ENCODE measurements at places on chromosomes 7 and 10.
A peak's percentile ranks its signal among the peaks of the same experiment; 100 is the strongest.

- no peak for DNase-seq
Observed at GRCh38 chr10:89867964-89868363, 166.6 kb downstream of the KIF20B start.

- peak; percentile 10 for DNase-seq
Observed at GRCh38 chr7:139360948-139361307, 1.2 kb downstream of the LUC7L2 start.

DNA sequence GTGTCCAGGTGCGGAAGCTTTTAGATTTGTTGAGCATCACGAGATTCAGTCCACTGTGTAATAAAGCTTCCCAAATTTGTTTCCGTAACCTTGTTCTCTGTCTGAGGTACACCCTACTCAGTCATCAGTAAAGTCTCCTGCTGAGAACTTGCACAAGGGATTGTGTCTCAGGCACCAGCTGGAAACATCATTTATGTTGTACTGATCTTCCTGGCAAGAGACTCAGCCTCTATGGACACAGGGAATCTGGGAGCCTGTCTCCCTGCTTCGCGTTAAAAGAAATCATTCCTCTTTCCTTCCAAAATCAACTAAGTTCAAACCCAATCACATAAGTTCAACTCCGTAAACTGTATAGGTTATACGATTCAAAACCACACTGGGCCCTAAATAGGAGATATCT, 336.8 kb downstream of the GPR37 start:
- DNase-seq = no peak

GRCh38 chr10:28890121-28890950, 213.0 kb downstream of the BAMBI start:
- no peak for DNase-seq

- DNase-seq = no peak
Observed at GRCh38 chr10:98374217-98374985, 40.6 kb downstream of the PYROXD2 start.

DNA sequence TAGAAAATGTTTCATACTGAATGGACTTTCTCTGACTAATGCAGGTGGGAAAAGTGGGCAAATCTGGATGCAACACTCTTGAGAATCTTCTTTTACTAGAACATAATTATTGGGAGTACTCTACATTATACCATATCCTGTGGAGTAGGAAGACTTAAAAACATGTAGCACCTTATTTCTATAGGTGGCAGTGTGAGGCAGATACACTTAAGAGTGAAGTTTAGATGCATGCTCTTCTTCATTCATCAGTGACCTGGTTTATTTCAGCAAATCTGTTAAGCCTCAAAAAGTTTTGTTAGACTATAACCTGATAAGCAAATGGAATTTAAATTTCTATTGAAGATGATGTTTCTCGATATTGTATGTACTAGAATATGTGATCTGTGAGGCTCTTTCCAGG, 1087.1 kb upstream of the LRRN3 start:
- no peak for DNase-seq

- DNase-seq = no peak
Observed at GRCh38 chr7:94442639-94443038, 47.9 kb downstream of the COL1A2 start.

DNA sequence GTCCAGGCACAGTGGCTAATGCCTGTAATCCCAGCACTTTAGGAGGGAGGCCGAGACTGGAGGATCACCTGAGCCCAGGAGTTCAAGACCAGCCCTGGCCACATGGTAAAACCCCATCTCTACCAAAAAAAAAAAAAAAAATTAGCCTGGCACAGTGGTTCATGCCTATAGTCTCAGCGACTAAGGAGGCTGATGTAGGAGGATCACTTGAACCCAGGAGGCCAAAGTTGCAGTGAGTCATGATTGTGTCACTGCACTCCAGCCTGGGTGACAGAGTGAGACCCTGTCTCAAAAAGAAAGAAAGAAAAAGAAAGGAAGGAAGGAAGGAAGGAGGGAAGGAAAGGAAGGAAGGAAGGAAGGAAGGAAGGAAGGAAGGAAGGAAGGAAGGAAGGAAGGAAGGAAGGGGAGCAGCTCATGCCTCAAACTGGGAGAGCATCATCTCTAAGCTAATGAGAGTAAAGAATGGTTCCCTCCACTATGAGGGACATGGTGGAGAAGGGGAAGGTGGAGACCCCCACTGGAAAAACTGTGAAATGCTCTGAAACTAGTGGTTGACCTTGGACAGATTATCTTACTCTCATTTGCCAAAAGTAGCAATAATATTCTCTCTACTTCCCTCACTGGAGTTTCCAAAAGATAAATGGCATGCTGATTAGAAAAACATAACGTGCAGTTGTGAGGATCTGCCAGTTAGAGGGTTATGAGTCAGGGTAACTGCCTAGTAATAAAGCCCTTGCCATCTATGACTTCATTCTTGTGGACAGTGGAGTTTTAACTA, 16.8 kb downstream of the GIMAP5 start:
- DNase-seq = no peak

DNA sequence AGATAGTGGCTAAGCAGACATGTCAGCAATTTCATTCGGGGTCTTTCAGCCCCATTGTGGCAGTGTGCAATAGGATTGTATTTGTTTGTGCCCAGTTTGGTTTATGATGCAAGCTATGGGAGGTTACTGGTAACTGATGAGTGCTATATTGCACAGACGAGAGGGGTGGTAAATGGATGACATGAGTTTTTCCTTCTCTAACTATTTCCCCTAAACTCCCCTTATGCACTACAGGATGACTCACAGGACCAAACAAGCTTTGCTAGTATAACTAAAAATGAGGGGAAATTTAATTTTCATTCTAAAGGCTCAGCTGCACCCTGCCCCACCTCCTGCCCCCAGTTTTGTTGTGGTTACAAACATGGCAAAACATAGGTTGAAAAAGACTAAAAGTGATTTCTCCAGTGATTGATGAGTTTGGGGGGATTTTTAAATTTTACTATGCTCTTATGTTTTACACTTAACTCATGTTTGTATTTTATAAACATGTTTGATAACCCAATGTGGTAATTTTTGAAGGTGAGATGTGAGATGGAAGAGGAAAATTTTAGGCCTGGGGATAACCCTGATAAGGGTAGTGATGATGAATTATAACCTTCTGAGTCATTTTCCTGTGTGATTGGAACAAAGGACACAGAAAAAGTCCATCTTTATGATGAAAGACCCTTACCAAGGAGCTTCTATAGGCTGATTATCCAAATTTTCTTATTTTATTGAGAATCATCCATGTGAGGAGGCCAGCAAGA, 60.8 kb upstream of the NAMPT start:
- no peak for DNase-seq

DNA sequence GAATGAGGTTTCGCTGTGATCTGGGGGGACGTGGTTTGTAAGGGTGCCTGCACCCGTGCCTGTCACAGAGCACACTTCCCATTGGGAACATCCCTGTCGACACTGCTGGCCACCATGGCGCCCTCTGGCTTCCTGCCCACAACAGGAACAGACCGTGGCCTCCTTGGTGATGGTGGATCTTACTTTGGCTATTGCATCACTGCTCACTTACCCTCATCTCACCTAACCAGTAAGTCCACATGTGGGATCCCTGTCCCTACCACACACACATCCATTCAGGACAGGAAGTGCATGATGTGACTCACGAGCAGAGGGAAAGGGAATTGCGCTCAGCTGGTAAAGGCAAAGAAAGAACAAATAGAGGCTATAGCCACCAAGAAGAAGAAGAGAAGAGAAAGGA, 26.2 kb upstream of the SEC61G start:
- no peak for DNase-seq

DNA sequence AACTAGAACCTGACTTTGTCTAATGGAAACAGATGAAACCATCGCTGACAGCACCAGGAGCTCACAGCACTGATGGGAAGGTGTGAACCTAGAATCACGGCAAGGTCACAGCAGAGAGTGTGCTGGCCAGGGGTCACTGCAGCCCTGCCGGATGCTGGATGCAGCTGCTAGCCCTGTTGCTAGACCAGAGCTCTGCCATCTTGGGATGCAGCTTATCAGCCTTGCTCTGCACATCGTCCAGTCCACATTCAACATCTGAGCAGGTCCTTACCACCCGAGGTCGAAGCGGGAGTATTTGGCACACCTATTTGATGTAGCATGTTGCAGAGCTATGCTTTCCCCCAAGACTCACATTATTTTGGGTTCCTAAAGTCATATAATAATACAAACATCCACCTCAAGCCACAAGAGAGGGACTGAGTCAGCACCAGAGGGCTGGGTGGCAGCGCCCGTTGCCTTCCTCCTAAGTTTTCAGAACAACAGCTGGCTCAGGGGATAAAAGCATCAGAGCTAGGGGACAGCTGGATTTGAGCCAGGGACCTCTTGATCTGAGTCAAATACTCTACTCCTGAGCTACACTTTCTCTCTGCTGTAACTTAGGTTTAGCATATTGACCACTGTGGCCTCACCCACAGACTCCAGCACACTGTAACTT, 135.3 kb downstream of the ZNF467 start:
- DNase-seq = no peak

Data from NCI-H1417 treated with DMSO at 0.1 percent for 48 hours (cell line).